ENCODE measurements at places on chromosomes 1 and 21.

- DNase-seq, result peak; percentile 41
- H3K27me3 ChIP-seq, result peaks cover 27% of the 10 kb centered on the region
- H3K4me1 ChIP-seq, result no peaks in the 10 kb centered on the region
- no peak overlapping the region for H3K27ac ChIP-seq
- no peaks in the 10 kb centered on the region for H3K36me3 ChIP-seq
- no peak overlapping the region for H3K4me3 ChIP-seq
Observed at GRCh38 chr1:15272009-15272781, 25.2 kb downstream of the FHAD1 start.

- H3K4me3 ChIP-seq, result no peak overlapping the region
- no peaks in the 10 kb centered on the region for H3K36me3 ChIP-seq
- DNase-seq, result no peak
- H3K27ac ChIP-seq, result no peak overlapping the region
Observed at GRCh38 chr1:74620242-74620641, 53.4 kb downstream of the ERICH3 start.

- peaks cover 18% of the 10 kb centered on the region for H3K36me3 ChIP-seq
- H3K4me3 ChIP-seq, result no peak overlapping the region
- H3K27ac ChIP-seq, result no peak overlapping the region
- no peaks in the 10 kb centered on the region for H3K27me3 ChIP-seq
- DNase-seq, result no peak
Observed at GRCh38 chr1:59556802-59557548, 257.8 kb upstream of the HOOK1 start.

- H3K36me3 ChIP-seq, result no peaks in the 10 kb centered on the region
- no peak overlapping the region for H3K4me3 ChIP-seq
- no peaks in the 10 kb centered on the region for H3K4me1 ChIP-seq
- no peak for DNase-seq
Observed at GRCh38 chr1:203367057-203367456, 16.1 kb upstream of the FMOD start.

GRCh38 chr21:46605767-46606426, 1.0 kb upstream of the S100B start:
- peak overlapping the region; percentile 76 for H3K4me3 ChIP-seq
- DNase-seq, result peak; percentile 75
- H3K27ac ChIP-seq, result peak overlapping the region; percentile 96
- H3K27me3 ChIP-seq, result no peaks in the 10 kb centered on the region
- peaks cover 37% of the 10 kb centered on the region for H3K4me1 ChIP-seq

GRCh38 chr1:170284016-170284415, 138.3 kb downstream of the NTMT2 start:
- H3K27me3 ChIP-seq, result peaks cover 3% of the 10 kb centered on the region
- no peak overlapping the region for H3K4me3 ChIP-seq
- no peaks in the 10 kb centered on the region for H3K36me3 ChIP-seq
- DNase-seq, result no peak
- no peaks in the 10 kb centered on the region for H3K4me1 ChIP-seq
- H3K27ac ChIP-seq, result no peak overlapping the region

GRCh38 chr1:23525558-23526250, 5.3 kb downstream of the E2F2 start:
- DNase-seq, result no peak
- no peaks in the 10 kb centered on the region for H3K27me3 ChIP-seq
- H3K4me3 ChIP-seq, result peak overlapping the region; percentile 98
- H3K27ac ChIP-seq, result peak overlapping the region; percentile 97

DNA sequence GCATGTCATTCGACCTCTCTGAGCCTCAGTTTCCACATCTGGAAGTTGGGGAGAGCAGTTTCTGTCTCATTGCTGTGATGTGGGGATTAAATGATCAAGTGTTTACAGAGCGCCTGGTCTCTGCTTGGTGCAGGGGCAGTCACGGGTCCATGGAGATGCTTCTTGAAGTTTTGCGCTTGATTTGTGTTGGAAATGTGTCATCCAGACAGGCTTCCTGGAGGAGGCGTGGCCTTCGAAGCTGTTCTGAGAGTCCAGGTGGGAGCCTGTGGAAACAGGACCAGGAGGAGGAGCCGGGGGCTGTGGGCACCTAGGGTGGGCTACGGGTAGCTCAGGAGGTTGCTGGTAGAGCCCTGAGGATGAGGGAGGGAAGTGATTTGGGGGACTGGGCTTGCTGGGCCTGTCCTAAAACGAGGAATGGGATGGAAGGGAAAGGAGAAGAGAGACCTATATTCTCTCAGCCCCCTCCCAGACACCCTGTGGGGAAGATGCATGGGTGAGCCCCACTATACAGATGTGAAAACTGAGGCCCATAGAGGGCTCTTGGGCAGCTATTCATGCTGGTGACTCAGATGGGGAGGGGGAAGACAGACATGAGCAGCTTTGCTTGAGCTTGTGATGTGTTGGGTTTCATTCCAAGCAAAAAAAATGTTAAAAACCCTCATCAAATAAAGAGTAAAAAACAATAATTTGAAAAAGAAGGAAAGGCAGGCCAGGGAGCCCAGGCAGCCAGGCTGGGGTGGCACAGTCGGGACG, 107.2 kb upstream of the WNT4 start:
- no peaks in the 10 kb centered on the region for H3K36me3 ChIP-seq
- DNase-seq, result no peak
- H3K4me1 ChIP-seq, result no peaks in the 10 kb centered on the region
- no peak overlapping the region for H3K27ac ChIP-seq
- H3K27me3 ChIP-seq, result peaks cover 11% of the 10 kb centered on the region

DNA sequence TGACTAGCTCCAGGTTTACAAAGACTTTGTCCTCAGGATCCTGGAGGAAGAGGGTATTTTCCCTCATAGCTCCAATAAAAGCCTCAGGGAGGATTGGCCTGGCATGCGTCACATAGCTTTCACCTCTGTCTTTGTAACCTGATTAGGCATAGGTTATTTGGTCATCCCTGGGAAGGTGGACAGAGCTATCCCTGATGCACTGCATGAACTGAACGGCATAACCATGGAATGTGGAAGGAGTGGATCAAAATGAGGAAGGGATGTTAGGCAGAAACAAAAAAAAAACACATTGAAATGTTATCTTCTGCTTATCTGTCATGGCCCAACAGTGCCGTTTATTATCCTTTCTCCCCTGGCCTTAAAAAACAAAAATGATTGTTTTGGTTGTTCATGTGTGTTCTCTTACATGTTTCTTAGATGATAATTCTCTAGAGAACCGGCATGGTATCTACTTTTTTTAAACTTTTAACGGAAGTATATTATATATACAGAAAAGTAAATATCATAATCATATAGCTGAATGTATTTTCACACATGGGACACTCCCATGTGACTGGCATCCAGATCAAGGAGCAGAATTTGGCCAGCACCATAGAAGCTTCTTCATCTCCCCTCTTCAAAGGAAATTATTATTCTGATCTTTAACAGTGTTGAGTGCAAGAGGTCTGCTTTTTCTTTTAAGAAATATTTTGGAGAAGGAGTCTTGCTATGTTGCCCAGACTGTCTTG, 85.3 kb downstream of the RPS6KC1 start:
- no peaks in the 10 kb centered on the region for H3K27me3 ChIP-seq
- H3K4me3 ChIP-seq, result no peak overlapping the region

GRCh38 chr1:204070895-204071294, 2.0 kb upstream of the SOX13 start:
- H3K36me3 ChIP-seq, result no peaks in the 10 kb centered on the region
- H3K4me3 ChIP-seq, result no peak overlapping the region
- DNase-seq, result no peak

Measured in activated naive CD8-positive, alpha-beta T cell treated with anti-CD3 and anti-CD28 coated beads, Interleukin-2, amount 10 ng/mL, durations not matched to agents 7 days and 5 days (primary cell).